Daoy (cell line): ENCODE measurements at places on chromosomes 6 and 20. TPM values are rescaled to one million over a fixed set of nuclear protein-coding genes. Genes with fewer than 3 reads are reported as not detected.
A peak's percentile ranks its signal among the peaks of the same experiment; 100 is the strongest.

- DNase-seq, result no peak
Observed at GRCh38 chr6:135314543-135314942, 133.4 kb downstream of the MYB start.

- no peak for DNase-seq
Observed at GRCh38 chr6:9614778-9615177, 800.1 kb downstream of the TFAP2A start.

- DNase-seq, result no peak
Observed at GRCh38 chr6:90905351-90905750, 318.5 kb upstream of the MAP3K7 start.

GRCh38 chr6:11891547-11891946 is 112.9 kb upstream of the ADTRP start:
- DNase-seq, result no peak

- peak; percentile 92 for DNase-seq
Observed at GRCh38 chr20:38270869-38271605, 10.5 kb upstream of the KIAA1755 start.

DNA sequence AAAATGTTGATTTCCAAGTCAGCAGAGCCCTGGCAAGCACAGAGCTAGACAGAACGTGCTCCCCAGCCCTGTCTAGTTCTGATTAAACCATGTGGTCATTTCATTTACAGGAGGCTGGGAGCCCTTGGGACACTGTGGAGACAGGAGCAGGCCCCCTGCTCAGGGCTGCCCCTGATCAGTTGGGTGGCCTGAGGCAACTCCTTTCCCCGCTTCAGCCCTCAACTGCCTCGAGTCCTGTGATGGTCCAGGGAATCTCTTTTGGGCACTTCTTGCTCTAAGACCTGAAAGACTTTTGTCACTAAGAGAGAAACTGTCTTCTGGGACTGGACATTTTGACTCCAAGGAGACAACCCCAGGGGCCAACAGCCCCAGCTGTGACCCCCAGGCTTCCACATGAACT is 13.5 kb downstream of the DYNLRB1 start:
- DNase-seq, result no peak

GRCh38 chr6:4901386-4902061 is 102.3 kb downstream of the RPP40 start:
- no peak for DNase-seq

GRCh38 chr6:20400456-20401204 is 1.0 kb upstream of the E2F3 start:
- DNase-seq, result peak; percentile 36

DNA sequence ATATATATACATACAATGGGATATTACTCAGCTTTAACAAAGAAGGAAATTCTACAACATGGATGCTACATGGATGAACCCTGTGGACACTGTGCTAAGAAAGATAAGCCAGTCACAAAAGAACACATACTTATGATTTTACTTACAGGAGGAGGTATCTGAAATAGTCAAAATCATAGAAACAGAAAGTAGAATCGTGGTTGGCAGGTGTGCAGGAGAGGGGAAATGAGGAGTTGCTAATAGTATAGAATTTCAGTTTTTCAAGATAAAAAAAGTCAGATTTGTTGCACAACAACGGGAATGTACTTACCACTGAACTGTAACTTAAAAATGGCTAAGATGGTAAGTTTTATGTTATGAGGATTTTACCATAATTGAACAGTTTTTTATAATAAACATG is 706.3 kb downstream of the TFAP2A start:
- no peak for DNase-seq

Gene LAMP5
- not detected in 2 replicates for total RNA-seq

Gene ADGRF5
- total RNA-seq, result 0.11 TPM in 1 of 2 replicates, not detected in the other

Gene NKX2-4
- total RNA-seq, result 3.8 and 7.3 TPM in 2 replicates

Gene SLC2A10
- 3.8 and 11.4 TPM in 2 replicates for total RNA-seq

Gene ZNF165
- 0.71 and 2.2 TPM in 2 replicates for total RNA-seq
